ENCODE measurements at places on chromosomes 7 and 10.

DNA sequence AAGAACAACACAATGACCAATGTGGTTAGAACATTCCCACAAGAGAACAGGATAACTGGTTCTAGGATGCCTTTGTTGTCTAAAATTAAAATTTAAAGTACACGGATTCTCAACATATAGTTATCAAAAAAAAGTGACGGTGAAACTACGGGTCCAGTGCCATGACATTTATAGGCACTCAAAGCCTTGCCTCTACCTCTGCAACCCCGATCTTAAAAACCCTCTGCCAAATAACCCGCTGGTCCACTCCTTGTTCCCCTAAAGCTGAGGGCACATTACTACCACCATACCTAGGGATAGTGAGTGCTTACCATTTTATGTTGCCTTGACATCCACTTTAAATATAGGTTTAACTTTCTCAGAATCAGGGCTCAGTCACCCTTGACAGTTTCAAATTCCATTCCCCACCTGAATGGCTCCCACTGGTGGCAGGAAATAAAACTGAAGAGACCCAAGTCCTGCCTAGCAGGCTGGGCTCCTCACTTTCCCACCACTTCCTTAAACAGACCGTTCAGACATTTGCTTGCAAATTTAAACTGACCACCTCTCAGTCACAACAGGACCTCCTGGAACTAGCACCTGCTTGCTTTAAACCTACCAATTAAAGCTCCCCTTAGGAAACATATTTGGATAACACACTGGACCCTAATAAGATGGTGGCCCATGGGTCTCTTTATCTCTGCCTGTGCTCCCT is 169.9 kb upstream of the ASAH2 start:
- peak; percentile 86 for DNase-seq

DNA sequence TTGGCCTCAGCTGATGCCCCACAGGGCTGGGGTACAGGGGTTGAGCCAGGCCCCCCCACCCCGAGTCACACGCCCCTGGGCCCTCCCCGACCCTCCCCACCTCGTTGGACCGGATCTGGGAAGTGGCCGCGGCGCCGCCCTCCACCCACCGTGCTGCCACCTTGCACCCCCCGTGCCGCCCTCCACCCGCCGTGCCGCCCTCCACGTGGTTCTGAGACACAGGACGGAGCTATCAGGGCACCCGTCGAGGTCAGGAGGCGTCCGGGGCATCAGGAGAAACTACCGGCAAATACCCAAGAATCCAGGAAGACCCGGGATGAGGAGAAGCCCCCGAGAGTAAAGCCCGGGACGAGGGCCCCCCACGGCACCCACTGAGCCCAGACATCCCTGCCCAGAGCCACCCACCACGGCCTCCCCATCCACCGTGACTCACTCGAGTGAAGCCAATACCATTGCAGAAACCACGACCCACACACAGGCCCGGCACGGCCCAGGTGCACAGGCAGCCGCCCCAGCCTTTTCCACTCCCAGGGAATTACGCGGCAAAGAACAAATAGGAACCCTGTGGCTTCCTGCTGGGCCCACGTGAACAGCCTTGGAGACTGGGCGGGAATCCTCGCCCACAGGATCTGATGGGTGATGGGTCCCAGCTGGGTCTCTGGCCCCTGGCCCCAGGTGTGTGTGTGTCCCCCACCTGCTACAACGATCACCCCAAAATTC is 34.0 kb downstream of the ADAP1 start:
- no peak for DNase-seq

DNA sequence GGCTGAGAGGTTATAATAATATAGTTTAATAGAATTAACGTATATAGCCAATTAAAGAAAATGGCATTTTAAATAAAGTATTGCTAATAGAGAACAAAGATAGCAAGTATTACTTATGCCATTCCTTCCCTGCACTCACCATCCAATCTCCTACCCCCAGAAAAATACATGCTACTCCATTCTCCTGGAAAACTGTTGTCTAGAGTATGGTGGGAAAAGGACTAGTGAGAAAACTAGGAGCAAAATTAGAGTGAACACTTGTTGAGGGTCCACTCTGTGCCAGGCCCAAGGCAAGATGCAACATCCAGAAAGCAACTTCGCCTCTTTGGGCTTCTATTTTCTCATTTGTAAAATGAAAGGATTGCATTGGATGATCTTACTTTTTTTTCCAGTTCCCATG is 149.1 kb downstream of the CPED1 start:
- DNase-seq = no peak

DNA sequence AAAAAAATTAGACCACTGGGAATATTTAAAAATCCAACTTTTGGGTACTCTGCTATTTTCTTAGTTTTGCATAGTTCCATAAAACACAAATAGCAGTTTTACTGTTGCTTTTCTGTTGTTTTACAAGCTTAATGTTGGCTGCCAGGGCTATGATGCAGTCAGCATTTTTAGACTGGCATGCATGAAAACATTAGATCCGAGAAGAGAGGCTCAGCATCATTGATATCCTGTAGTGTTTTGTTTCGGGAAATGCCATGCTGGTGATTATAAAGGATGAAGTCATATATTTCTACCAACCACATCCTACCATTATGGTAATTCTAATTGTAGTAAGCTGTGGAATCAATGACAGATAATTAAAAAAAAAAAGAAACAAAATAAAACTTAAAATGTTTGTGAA is 104.6 kb downstream of the MBL2 start:
- DNase-seq = no peak

GRCh38 chr7:30249316-30249715 is 35.1 kb upstream of the ZNRF2 start:
- peak; percentile 12 for DNase-seq

- DNase-seq = peak; percentile 56
These were observed 6.2 kb upstream of the STARD3NL start for GRCh38 chr7:38171623-38172391.

DNA sequence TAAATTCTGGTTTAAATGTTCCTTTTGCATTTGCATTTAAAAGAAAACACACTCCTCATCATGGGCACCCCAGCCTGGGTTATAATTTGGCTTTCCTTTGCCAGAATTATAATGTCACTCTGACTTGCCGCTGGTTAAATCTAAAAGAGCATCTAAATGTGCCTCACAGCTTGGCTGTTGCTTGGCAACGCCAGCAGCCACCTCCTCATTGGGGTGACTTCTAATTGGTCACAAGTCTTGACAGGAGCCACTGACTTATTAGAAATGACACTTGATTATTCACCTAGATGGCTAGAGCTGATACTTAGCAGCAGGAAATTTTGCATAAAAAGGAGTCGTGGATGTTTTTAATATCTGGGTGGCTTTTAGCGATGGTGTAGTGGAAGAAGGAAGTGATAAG is 114.3 kb downstream of the TBXAS1 start:
- DNase-seq = no peak

- no peak for DNase-seq
These were observed 229.8 kb upstream of the LRRN3 start for GRCh38 chr7:110861163-110861562.
